ENCODE measurements at places on chromosomes 13 and 19. TPM values are rescaled to one million over a fixed set of nuclear protein-coding genes. Genes with fewer than 3 reads are reported as not detected.

DNA sequence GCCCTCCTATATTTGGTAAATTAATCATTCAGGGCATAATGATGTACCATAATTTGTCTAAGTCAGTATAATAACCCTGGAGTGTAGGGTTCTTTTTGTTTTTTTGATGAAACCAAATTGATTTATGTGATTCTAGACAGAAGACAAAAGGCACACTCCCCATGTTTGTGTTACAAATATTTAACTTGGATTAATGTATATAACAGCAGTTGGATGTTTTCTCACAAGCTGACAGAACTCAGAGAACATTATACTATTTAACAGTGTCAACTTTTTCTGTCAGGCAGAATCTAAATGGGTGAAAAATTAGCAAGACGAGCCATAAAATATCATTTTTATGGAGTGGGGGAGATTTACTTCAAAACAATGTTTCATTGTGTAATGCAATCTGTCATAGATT, 15.2 kb downstream of the CBY2 start:
- H3K4me3 ChIP-seq = no peak overlapping the region
- DNase-seq = no peak
- H3K36me3 ChIP-seq = no peaks in the 10 kb centered on the region
- no peaks in the 10 kb centered on the region for H3K27me3 ChIP-seq
- no peak overlapping the region for H3K27ac ChIP-seq

DNA sequence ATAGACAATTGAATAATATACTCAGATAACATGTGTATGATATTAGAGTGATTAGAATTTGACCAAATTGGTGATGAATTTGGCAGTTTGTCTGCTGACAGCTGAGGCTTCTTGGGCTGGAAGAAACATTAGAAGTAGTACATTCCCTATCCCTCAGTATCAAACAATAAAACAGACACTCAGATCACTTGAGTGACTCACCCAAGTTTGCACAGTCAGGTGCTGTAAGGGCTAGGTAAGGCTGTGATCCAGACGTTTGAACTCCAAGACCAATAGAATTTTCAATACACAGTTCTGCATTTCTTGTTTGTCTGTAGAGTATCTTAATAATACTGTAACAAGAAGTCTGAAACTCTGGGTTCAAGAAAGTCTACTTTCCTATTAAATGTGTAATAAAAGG, 223.5 kb downstream of the POSTN start:
- H3K27ac ChIP-seq = no peak overlapping the region
- H3K36me3 ChIP-seq = no peaks in the 10 kb centered on the region
- DNase-seq = no peak
- no peak overlapping the region for H3K4me3 ChIP-seq

DNA sequence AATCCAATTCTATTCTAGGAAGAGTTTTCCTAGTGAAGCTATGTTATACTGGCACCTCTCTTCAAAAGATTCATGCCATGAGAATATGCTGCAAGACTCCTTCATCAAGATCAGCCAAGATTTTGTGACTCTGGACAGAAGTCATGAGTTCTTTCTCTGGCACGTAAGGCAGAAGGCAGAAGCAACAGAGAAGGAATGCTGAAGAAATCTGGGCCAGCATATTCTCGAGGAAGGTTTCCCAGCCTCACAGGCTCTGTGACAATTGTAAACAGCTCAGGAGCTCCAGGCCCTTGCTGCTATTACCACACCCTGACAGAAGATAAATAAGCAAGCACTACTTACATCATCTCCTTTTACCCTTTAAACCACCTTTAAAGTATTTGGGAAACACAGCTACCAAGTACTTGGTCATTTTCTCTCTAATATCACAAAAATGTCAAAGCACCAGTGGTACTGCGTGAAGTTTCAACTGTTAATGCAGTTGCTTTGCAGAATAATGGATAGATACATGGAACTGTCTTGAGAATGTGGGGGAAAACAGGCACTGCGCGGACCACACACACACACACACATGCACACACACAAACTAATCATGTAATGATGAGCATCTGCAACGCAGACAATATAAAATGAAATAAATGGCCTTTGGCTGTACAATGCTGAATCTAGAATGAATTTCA, 55.4 kb downstream of the INTS6 start:
- no peak overlapping the region for H3K4me3 ChIP-seq
- no peaks in the 10 kb centered on the region for H3K36me3 ChIP-seq
- DNase-seq = peak; percentile 76
- H3K4me1 ChIP-seq = peaks cover 3% of the 10 kb centered on the region

GRCh38 chr13:66972659-66973058, 257.5 kb downstream of the PCDH9 start:
- no peaks in the 10 kb centered on the region for H3K27me3 ChIP-seq
- H3K4me3 ChIP-seq = no peak overlapping the region
- peak; percentile 50 for DNase-seq
- no peak overlapping the region for H3K27ac ChIP-seq
- H3K4me1 ChIP-seq = no peaks in the 10 kb centered on the region

GRCh38 chr13:84366506-84366905, 484.2 kb upstream of the SLITRK1 start:
- no peak overlapping the region for H3K4me3 ChIP-seq
- no peaks in the 10 kb centered on the region for H3K36me3 ChIP-seq
- no peaks in the 10 kb centered on the region for H3K27me3 ChIP-seq

GRCh38 chr13:20035130-20035529, 76.6 kb downstream of the ZMYM2 start:
- H3K27me3 ChIP-seq = no peaks in the 10 kb centered on the region
- H3K4me3 ChIP-seq = no peak overlapping the region
- DNase-seq = peak; percentile 4
- H3K27ac ChIP-seq = no peak overlapping the region
- H3K36me3 ChIP-seq = peaks cover 5% of the 10 kb centered on the region

DNA sequence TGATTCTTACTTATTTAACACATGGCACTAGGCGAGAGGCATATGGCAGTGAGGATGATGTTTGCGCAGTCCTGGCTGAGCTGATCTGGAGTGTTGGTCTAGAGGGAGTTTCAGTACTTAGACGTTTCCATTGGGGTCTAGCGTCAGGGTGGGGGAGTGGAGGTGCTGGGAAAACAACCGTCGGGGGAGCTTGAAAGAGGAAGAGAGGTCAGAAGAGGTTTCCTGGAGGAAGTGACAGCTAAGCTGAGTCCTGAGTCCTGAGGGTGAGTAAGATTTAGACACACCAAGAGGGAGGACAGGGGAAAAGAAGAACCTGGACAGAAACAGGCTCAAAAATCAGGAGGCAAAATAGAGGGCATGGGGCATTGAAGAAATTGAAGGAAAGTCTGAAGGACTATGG, 81.4 kb downstream of the ALOX5AP start:
- no peaks in the 10 kb centered on the region for H3K27me3 ChIP-seq
- peaks cover 6% of the 10 kb centered on the region for H3K4me1 ChIP-seq
- no peak overlapping the region for H3K27ac ChIP-seq
- no peak overlapping the region for H3K4me3 ChIP-seq

- H3K4me1 ChIP-seq = peaks cover 3% of the 10 kb centered on the region
- H3K36me3 ChIP-seq = no peaks in the 10 kb centered on the region
- no peak for DNase-seq
Measured at GRCh38 chr13:23383151-23383550, 50.4 kb downstream of the SACS start.

DNA sequence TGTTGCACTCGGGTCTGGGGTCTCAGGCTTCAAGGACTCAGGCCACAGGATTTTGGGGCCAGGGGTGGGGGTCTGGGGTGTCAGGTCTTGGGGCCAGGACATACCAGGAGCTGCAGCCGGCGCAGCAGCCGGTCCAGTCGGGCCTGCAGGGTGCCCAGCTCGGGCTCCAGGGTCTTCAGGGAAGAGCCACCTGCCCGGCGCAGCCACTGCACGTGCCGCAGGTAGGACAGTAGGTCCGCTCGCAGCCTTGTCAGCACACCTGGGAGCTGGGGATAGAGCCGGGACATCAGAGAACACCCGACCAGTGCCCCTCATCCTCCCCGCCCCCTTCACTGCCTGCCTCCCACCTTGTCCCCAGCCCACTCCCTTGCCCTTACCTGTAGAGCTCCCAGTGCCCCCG, 2.2 kb downstream of the IL11 start:
- no peaks in the 10 kb centered on the region for H3K27me3 ChIP-seq
- no peaks in the 10 kb centered on the region for H3K36me3 ChIP-seq
- peaks cover 4% of the 10 kb centered on the region for H3K4me1 ChIP-seq
- no peak overlapping the region for H3K4me3 ChIP-seq
- DNase-seq = no peak
- H3K27ac ChIP-seq = no peak overlapping the region

- peak within 1 kb of the TSS; percentile 65 for H3K4me3 ChIP-seq
- H3K4me1 ChIP-seq = peaks cover 13% of the 10 kb centered on the region
- no peak for DNase-seq
- H3K27ac ChIP-seq = peak within 1 kb of the TSS; percentile 32
- H3K27me3 ChIP-seq = no peaks in the 10 kb centered on the region
Measured at GRCh38 chr19:14432791-14433553, at the start of gene PKN1. Gene PKN1 (plus strand): TSS chr19:14433306. CDS start chr19:14433522, 216 bp downstream.

The DAPK3 gene
- 69.8 TPM for polyA plus RNA-seq

Measured in fibroblast of lung (primary cell).